ENCODE measurements at places on chromosomes 2 and 18.

DNA sequence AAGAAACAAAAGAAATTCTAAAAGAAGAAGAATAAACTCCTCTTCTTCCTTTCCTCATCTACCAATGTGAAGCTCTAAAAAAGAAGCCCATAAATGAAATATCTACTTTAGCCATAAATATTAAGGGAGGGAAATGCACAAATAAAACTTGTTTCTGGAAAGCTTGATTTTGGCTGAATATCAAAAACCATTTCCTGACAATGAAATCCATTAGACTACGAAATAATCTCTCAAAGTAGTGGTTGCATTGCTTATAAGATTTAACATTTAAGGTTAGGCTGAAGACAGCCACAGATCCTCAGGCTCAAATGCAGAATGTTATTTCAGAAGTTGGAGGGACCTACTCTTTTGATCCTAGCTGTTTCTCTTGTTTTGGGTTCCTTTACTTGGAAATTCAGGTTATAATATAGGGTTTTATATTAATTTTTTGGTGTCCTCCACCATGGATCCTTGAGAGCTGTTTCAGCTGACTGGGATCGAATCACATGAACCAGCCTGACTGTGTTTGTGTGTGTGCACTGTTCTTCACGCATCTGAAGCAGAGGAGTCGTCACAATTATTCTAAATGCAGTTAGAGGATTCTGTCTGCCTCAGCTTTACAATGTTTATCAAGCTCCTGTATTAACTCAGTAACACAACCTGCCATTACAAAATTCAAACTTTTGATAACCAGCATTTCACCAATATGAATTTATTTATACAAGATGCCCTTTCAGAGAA is 474.8 kb downstream of the ARHGAP15 start:
- no peak for DNase-seq

GRCh38 chr18:58535340-58536201 is 93.3 kb downstream of the ALPK2 start:
- DNase-seq: peak; percentile 50

DNA sequence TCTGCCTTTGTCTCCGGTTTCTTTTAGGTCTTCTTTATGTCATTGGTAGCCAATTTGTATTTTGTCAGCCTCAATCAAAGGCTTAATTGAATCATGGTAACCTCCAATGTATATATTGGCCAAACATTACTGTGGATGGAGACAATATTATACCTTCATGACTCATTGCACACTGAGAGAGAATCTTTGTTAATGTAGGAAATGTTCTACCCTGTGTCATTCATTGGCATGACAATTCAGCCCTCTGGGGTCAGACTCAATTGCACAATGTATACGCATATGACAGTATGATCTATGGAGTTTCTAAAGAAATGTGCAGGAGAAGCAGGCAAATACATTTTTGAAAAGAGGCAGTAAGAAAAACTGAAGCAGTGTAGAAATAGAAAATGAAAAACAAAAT is 162.6 kb downstream of the PDE11A start:
- DNase-seq: peak; percentile 34

DNA sequence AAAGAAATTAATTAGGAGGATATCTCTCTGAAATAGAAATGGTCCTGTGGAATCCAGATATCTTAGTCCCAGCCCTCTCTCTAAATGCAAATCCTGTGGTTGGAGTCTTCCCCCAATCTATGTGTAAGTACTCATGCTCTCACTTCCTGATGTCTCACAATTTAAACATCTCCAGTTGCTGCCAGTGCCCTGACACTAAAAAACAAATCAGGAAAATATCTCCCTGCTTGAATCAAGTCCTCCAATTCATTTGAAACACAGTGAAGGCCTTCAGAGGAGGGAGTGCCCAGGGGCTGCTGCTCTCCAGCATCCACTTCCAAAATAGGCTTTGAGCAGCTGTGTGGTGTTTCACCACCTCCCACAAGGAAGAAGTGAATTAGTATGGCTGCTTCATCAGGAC is 413.8 kb downstream of the RAD51AP2 start:
- peak; percentile 69 for DNase-seq

DNA sequence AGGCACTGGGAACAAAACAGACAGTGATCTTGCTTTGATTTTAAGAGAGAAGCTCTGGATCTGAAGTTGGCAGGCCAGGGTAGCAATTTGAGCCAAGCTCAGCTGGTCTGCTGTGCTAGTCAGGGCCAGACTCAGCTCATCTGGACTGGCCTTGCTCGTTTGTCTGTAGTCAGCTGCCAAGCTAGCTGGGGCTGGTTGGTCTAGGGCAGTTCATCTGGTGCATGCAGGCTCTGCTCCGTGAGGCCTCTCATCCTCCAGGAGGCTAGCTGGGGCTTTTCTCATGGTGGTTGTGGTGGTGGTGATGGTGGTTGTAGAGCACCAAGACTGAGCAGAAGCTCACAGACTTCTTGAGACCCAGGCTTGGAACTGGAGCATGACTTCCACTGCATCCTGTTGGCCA is 10.3 kb downstream of the FBLN7 start:
- DNase-seq: no peak

- no peak for DNase-seq
Observed at GRCh38 chr2:174635776-174636404, 38.3 kb upstream of the WIPF1 start.

DNA sequence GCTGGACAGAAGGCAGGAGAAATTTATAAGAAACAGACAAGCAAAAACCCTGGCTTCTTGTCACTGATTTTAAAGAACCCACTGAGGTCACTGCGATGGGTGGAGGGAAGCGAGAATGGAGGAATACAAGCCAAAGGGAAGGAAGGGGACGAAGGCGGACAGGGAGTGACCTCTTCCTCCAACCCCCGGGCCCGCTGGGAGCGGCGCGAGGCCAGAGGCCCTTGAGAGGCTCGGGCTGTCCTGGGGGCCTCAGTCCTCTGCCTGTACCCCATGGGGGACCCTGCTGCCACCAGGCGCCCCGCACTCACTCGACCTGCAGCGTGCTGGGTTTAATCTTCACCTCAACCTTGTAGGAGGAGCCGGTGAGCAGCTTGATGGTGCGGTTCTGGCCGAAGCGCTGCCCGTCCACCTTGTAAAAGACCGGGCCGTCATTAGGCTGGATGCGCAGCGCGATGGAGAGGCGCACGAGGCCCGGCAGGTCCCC is 793 bp downstream of the CNRIP1 start:
- DNase-seq: peak; percentile 52

DNA sequence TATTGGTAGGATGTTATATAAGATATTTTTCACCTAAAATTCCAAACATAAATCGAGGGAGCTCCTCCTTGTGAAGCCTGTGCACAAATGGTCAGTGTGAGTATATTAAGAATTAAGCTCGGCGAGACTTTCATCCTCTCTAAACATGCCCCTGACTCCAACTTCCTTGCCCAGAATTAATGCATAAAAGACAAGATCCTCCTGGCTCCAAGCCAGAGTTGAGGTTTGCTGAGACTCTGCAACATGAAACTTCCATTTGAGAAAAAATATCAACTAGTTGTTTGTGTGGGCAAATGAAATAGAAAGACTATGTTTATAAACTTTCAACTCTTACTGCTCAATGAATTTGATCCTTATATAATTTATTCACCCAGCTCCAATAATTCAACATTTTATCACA is 68.1 kb downstream of the CCDC178 start:
- peak; percentile 4 for DNase-seq

DNA sequence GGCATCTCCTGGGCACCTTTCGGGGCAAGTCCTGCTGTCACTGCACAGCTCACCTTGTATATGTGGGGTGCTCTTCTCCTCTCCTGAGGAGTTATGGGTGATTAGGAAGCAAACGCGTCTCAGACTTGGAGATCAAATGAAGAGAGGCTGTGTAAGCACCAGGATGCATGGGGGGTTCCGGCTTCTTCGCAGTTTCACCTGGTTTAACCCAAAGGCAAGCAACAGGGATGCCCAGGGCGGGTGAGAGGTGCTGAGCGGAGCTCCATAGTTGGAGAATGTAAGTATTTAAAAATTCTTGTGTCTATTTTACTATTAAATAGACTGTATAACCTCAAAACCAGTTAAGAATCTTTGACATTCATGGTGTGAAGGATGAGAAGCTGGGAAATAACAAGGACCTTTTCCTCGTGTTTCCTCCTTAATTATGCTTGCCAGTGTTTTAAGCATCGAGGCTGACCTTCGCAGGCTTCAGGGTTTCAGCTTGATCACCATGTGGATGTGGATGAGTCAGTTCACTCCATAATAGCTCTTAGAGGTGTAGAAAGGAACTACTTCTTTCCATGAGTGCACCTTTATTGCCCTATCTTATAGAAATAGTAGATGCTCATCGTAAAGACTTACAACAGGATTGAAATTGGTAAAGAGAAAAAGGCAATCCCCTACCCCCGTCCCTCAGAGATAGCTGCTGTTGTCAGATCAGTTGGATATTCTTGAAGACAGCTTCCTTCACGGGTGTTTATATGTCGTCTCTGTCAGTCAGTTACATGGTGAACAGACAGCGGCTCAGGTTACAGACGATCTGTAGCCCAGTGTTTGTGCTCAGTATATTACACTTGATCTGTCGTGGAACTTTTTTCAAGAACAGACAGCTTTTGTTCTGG is 201.1 kb downstream of the AGAP1 start:
- DNase-seq: no peak

- DNase-seq: no peak
Observed at GRCh38 chr2:10326151-10326616, 23.5 kb downstream of the HPCAL1 start.

DNA sequence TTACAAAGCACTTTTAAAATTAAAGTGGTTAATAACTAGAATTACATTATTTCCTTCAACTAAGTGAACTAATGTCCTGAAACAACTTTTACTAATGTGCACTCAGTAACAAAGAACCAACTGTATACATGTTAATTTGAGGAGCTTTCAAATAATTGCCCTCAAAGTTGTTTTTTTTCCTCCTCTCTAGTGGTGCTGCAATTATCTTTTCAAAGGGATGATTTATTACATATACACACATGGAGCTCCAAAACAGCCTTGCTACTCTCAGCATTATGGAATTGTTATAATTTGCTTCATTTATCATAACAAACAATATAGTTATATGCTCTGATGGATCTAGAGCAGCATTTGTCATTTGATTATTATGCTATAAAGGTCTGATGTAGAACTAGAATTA is 246.3 kb upstream of the RASGRP3 start:
- DNase-seq: no peak

DNA sequence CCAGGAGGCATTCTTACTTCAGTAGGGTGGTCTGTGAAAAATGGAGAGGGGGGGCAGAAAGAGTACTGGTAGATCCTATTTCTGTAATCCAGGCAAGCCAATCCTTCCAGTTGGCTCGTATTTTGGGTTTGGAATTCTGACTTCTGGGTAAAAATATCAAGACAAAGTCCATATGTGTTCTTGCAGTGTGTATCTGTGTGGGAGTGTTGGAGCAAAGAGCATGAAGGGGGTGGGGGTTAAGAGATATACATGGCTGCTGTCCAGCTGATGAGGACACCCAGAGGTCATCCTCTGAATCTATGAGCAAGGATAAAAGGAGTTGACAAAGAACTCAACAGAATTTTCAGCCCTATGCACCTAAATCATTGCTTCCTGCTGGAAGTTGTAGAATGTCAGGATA is 375.8 kb upstream of the PIK3C3 start:
- DNase-seq: no peak

- DNase-seq: no peak
Observed at GRCh38 chr18:78736015-78736690, 243.5 kb upstream of the SALL3 start.

- no peak for DNase-seq
Observed at GRCh38 chr2:157922336-157922735, 46.2 kb upstream of the ACVR1 start.

DNA sequence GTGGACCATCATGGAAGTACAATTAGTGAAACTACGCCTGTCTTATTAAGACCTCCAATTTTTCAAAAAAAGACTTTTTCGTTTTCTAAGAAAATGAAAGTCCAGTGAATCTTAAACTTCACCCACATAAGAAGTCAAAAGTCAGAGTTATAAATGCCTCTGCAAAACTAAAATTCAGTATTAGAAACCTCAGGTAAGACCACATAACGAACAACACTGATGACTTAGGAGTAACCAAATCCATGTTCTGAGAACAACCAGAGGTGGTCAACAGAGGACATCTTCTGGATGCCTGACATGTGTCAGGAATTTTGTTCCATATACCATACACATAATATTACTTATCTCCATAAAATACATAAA is 62.4 kb downstream of the RPL31 start:
- no peak for DNase-seq

GRCh38 chr2:47089083-47089464 is 66.0 kb downstream of the STPG4 start:
- peak; percentile 80 for DNase-seq

DNA sequence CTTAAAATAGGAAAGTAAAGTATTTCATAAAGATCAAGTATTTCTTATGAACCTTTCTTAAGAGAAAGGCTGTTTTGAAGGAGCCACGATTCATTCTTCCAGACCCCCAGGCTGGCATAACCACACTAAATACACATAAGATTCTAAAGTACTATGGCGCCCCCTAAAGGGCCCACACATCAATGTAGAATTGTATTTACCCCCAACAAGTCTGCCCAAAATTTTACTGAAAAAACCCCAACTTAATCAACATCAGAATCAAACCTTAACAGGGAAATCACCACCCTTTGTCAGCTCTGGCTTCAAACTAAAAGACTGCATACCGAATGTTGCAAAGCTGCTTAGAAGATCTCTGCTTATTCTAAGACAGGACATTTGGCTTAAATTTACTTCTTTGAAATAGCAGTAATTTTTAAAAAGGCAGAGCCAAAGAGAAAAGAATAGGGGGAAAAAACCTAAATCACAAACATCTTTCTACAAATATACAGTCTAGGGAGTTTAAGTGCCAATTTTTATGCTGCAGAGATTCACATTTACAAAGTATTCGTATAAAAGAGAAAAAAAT is 20.4 kb upstream of the BCL2 start:
- DNase-seq: peak; percentile 49

DNA sequence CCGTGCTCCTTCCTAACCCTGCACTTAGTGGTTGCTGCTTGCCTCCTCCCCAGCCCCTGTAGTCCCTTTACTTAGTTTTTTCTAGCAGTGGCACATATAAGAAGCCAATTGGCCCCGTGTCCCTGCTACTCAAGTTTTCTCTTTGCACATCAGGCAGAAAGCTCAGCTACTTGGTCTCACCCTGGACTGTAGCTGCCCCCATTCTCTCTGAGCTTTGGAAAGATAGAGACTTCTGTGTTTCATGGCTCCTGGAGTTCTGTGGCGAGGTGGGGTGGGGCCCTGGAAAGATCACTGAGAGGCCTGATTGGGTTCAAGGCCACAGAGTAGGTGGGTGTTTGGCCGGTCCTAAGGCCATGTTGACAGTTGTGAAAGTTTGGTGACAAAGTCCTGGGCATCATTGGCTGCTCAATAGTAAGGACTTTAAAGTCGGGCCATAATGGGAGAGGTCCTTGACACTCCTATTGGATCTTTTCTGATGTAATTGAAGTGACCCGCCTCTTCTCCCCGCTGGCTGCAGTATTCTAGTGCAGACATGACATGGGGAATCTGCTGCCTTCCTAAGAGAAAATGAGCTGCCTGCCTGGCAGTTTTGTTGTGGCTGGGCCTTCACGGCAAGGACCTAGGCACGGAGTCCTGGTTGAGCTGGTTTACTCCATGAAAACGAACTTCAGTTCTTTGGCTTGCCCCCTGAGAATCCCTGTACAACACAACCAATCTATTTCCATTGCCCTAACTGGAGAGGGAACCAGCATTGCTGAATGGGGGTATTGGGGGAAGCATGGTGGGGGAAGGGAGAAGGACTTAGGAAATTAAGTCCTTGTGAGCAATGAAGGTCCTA is 26.2 kb upstream of the CYP27A1 start:
- DNase-seq: no peak
